HFFc6 (cell line): ENCODE measurements at places on chromosomes 11 and 22. TPM values are rescaled to one million over a fixed set of nuclear protein-coding genes. Genes with fewer than 3 reads are reported as not detected.
A peak's percentile ranks its signal among the peaks of the same experiment; 100 is the strongest.

DNA sequence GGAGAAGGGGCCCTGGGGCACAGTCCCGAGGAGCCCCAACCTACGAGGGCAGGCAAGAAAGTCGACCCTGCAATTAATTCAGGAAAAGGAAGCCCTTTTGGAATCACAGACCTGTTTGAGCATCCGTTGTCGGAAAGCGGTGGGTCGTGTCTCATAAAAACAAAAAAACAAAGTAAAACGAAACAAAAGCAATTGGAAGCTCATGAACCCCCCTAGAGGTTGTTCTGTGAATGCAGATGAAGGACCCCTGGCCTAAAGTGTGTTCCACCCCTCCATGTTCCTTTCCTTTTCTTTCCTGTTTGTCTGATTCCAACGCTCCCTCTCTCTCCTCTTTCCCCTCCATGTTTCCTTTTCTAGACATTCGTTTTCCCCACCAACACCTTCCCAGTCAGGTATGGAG lies 203.7 kb downstream of the GRIK4 start:
- peak overlapping the region; percentile 80; the same call in 1 of the 2 replicates for H3K4me3 ChIP-seq
- H3K4me1 ChIP-seq, result peaks cover 43% of the 10 kb centered on the region
- H3K27me3 ChIP-seq, result peaks cover 24% of the 10 kb centered on the region

DNA sequence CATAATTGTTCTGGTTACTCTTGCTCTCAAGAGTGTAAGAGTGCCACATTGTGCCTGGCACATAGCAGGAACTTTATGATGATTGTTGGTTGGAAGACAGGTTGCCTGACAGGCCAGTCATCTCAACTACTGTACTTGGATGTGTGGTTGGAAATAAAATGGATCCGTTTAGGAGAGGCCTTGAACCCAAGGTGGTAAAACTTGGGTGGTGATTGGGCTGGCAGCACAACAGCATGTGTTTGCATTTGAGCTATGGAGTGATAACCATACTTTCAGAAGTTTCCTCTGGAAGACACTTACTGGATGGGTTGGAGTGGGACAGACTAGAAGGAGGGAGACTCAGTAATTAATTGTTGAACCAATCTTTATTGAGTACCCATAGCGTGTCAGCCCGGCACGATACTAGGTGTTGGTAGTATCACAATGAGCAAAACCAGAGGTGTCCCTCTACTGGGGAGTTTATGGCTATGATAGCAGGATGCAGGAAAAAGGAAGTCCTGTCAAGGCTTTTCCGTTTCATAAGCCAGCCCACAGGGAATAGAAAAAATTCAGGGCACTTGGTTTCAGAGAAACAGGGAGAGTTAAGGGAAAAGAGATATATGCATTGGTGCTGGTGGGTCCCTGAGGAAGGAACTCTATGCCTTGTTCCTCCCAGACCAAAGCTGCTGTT lies 3.1 kb upstream of the TMEM109 start:
- H3K4me1 ChIP-seq, result peaks cover 36% of the 10 kb centered on the region
- peaks cover 15% of the 10 kb centered on the region for H3K27me3 ChIP-seq
- no peak overlapping the region for H3K27ac ChIP-seq
- H3K36me3 ChIP-seq, result no peaks in the 10 kb centered on the region

DNA sequence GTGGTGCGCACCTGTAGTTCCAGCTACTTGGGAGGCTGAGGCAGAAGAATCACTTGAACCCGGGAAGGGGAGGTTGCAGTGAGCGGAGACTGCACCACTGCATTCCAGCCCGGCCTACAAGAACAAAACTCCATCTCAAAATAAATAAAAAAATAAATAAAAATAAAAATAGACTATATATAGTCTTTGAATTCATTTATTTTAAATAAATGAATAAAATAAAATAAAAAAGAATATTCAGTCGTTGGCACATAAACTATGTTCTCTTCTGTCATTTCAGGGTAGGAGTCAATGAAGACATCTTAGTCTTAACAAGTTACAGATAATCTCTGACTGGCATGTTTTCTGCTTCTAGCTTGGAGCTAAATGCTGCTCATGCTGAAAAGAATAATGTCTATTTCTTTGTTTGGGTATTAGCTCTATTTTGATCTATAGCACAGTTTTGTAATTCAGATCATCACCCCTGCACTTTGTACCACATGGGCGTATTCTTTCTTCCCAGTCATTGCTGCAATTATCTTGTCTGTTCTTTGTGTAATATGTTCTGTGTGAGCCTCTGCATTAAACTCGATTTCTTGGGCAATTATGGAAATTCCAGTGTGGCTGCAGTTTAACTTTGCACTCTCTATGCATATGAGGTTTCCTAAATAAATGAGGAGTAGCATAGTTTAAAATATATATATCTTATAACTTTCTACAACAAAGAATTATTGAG lies 1.4 kb upstream of the MS4A14 start:
- no peaks in the 10 kb centered on the region for H3K27me3 ChIP-seq
- no peaks in the 10 kb centered on the region for H3K4me1 ChIP-seq
- no peak overlapping the region for H3K4me3 ChIP-seq
- H3K36me3 ChIP-seq, result no peaks in the 10 kb centered on the region
- DNase-seq, result no peak

DNA sequence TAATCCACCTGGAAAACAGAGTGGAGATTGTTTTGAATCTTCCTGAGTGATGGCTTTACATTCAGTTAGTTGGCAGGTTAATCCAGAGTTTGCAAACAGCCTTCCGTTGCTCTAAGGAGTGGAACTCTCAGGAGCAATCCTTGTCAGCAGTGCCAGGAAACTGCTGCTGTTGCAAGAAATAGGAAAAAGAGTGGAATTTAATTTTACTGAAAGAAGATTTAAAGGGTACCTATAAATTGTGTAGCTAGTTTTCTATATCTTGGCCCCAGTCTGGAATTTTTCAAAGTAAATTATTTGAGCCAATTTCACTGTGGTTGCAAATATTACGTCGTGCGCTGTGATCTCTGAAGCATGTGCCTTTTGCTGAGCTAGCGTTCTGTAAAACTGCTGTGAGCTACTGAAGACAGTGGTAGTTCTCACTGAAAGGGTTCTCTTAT lies 55.5 kb upstream of the SLC5A12 start:
- H3K4me1 ChIP-seq, result peaks cover 15% of the 10 kb centered on the region
- no peaks in the 10 kb centered on the region for H3K36me3 ChIP-seq
- H3K27ac ChIP-seq, result no peak overlapping the region
- H3K4me3 ChIP-seq, result no peak overlapping the region
- H3K27me3 ChIP-seq, result no peaks in the 10 kb centered on the region

- H3K27me3 ChIP-seq, result no peaks in the 10 kb centered on the region
- H3K36me3 ChIP-seq, result no peaks in the 10 kb centered on the region; the same call in 1 of the 2 replicates
- no peak overlapping the region for H3K4me3 ChIP-seq
- H3K27ac ChIP-seq, result no peak overlapping the region
- DNase-seq, result no peak
- H3K4me1 ChIP-seq, result no peaks in the 10 kb centered on the region
Observed at GRCh38 chr11:115869780-115870431, 365.7 kb upstream of the CADM1 start.

DNA sequence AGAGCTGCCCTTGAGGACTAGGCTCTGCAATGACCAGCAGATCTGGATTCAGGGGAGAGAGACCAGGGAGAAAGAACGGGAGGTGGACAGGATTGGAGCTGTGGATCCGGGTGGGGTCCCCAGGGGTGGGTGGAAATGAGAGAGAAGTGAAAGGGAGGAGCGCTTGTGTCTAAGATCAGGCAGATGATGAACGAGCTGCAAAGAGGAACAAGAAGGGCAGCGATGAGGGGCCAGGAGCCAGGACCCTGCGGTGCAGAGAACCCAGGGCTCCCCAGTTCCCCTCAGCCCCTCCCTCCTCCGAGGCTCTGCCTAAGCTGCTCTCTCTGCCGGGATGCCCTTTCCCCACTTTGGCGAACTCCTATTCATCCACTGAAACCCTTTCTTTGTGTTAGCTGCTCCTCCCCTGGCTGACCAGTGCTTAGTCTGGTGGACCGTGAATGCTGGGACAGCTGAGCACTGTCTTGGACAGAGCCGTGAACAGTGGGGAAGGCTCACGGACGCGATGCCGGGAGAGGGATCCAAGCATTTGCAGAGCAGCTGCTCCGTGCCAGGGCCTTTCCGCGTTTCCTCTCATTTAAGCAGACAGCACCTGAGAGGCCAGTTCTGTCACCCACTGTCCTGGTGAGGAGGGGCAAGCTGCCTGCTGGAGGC lies 35.9 kb downstream of the SHISAL1 start:
- H3K4me3 ChIP-seq, result no peak overlapping the region
- no peaks in the 10 kb centered on the region for H3K36me3 ChIP-seq
- no peak for DNase-seq
- H3K4me1 ChIP-seq, result no peaks in the 10 kb centered on the region
- peaks cover 56% of the 10 kb centered on the region for H3K27me3 ChIP-seq
- no peak overlapping the region for H3K27ac ChIP-seq

DNA sequence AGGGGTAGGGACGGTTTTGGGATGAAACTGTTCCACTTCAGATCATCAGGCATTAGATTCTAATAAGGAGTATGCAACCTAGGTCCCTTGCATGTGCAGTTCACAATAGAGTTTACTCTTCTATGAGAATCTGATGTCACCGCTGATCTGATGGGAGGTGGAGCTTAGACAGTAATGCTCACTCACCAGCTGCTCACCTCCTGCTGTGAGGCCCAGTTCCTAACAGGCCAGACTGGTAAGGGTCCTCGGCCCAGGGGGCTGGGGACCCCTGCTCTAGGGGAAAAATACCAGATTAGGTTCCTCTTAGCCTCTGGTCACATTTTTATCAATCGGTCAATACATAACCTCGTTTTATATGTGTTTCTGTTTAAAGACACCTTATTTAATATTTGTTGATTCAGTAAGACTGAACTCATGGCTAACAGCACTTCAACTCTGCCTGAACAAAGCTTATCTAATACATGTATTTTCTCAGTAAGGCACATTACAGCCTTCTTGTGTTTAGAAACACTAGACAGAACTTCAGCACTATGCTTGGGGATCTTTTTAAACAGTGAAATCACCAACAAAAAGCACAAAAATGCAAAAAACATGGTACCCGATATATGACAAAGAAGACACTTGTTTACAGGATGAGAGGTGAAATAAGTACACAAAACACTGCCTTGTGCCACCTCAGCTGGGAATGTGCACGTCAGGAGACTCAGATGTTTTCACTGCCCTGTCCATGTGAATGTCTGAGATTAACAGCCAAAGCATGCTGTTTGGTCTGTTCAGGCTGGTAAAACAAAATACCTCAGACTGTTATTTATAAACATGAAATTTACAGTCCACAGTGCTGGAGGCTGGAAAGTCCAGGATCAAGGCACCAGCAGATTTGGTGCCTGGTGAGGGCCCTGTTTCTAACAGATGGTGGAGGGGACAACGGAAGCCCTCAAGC lies 107.5 kb downstream of the USP35 start:
- peaks cover 22% of the 10 kb centered on the region for H3K4me1 ChIP-seq
- DNase-seq, result no peak
- no peaks in the 10 kb centered on the region; the same call in 1 of the 2 replicates for H3K27me3 ChIP-seq
- no peak overlapping the region for H3K27ac ChIP-seq
- no peaks in the 10 kb centered on the region; the same call in 1 of the 2 replicates for H3K36me3 ChIP-seq
- H3K4me3 ChIP-seq, result no peak overlapping the region

DNA sequence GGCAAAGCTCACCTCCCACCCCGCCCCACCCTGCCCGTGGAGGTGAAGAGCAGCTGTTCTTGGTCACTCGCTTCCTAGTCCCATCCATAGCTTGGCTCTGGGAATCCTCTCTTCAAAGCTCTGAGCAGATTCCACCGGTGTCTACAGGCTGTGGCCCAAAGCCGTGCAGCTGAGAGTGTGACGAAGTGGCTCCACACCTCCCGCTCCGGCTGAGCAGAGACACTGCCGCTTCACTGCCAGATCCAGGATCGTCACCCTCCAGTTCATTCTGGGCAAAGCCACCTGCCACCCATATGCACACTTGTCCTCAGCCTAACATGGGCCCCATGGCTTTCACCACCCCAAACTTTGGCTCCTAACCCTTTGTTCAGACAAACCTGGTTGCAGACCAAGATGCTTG lies 532.9 kb upstream of the B3GAT1 start:
- peaks cover 1% of the 10 kb centered on the region; the same call in 1 of the 2 replicates for H3K27me3 ChIP-seq
- H3K4me3 ChIP-seq, result no peak overlapping the region
- peaks cover 7% of the 10 kb centered on the region; the same call in 1 of the 2 replicates for H3K36me3 ChIP-seq
- no peak overlapping the region for H3K27ac ChIP-seq

DNA sequence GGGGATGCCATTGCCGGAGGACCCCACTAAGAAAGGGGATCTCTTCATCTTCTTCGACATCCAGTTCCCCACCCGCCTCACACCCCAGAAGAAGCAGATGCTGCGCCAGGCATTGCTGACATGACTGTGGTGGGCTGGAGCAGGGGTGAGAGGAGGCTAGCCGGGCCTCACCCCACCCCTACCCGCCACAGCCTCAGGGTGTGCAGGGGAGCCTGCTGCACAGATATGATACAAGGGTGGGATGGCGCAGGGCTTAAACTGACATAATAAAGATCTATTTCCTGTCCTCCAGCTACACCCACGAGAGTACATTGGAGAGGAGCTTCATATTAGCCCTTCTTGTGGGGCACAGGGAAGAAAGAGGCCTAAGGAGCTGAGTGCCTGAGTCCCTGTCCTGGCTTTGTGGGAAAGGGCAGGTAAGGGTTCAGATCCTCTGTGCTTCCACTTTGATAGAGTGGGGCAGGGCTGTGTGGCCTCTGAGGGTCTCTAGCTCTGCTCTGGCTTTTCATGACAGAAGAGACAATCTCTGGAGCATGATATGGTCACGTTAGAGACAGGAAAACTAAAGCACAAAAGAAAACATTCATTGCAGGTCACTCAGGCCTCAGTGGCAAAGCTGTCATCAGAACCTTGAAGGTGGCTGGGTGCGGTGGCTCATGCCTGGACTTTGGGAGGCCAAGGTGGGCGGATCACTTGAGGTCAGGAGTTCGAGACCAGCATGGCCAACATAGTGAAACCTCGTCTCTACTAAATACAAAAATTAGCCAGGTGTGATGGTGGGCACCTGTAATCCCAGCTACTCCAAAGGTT lies 12.4 kb downstream of the UCP2 start:
- no peak overlapping the region for H3K27ac ChIP-seq
- H3K36me3 ChIP-seq, result no peaks in the 10 kb centered on the region; the same call in 1 of the 2 replicates
- no peak overlapping the region for H3K4me3 ChIP-seq
- peaks cover 10% of the 10 kb centered on the region for H3K4me1 ChIP-seq
- peaks cover 2% of the 10 kb centered on the region; the same call in 1 of the 2 replicates for H3K27me3 ChIP-seq

GRCh38 chr11:117087446-117087845 lies 10.8 kb downstream of the SIK3 start:
- H3K27ac ChIP-seq, result no peak overlapping the region
- H3K27me3 ChIP-seq, result no peaks in the 10 kb centered on the region
- peaks cover 15% of the 10 kb centered on the region for H3K36me3 ChIP-seq
- no peak overlapping the region for H3K4me3 ChIP-seq

DNA sequence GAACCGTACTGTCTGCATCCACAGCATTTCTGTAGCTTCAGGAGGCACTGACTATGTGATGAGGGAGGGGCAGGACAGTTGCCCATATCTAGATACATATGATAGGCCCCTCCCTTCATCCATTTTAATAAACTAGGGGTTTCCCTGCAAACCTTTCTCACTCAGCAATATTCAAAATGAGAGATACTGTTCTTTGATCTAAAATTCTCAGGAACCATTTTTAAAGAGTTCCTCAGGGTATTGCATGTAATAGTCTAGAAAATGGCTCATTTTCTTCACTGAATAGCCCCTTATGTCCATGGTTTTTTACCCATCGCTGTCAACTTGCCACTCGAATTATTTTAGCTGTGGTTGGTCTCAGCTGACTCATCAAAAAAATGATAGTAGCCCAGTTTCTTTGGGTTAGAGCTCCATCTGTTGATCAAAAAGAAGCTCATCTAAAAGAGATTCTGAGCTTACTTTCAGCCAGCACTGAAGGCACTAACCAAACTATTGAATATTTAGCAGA lies 37.0 kb upstream of the DNAJB7 start:
- 0 out of 2 replicates have a peak overlapping the region, but pooled peaks have one; percentile 1 for H3K27ac ChIP-seq
- peak; percentile 66 for DNase-seq
- H3K36me3 ChIP-seq, result 0 out of 2 replicates have a peak, but pooled peaks cover 2% of the 10 kb centered on the region
- H3K4me3 ChIP-seq, result no peak overlapping the region
- H3K27me3 ChIP-seq, result no peaks in the 10 kb centered on the region

Gene BIRC3
- total RNA-seq, result 0.30 to 0.36 TPM (median 0.35 TPM) in 3 replicates

Gene AGBL2
- 0.59 to 1.4 TPM (median 1.4 TPM) in 3 replicates for total RNA-seq

Gene MMP27
- total RNA-seq, result not detected in 2 replicates

Gene MS4A15
- not detected in 3 replicates for total RNA-seq

Gene PTPN5
- total RNA-seq, result not detected in 3 replicates
